ENCODE measurements at places on chromosomes 5 and 9.

- no peak for DNase-seq
Measured at GRCh38 chr5:16064135-16064893, 115.3 kb downstream of the MARCHF11 start.

- DNase-seq, result no peak
Measured at GRCh38 chr5:118486647-118487225, 501.6 kb downstream of the DTWD2 start.

- DNase-seq, result no peak
Measured at GRCh38 chr9:87834357-87834756, 48.3 kb upstream of the SPATA31E1 start.

DNA sequence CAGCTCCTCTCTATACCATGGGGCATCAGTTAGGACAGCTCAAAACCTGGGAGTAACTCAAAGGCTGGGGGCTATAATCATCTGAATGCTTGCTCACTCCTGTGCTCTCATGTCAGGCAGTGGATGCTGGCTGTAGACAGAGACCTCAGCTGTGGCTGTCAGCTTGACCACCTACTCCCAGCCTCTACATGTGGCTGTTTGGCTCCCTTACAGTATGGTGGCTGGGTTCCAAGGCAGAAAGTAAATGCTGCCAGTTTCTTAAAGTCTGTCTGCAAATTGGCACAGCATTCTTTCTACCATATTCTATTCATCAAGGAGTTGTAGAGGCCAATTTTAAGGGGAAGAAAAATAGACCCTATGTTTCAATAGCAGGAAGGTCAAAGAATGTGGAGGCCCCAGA, 66.9 kb downstream of the TMC1 start:
- DNase-seq, result peak; percentile 47

DNA sequence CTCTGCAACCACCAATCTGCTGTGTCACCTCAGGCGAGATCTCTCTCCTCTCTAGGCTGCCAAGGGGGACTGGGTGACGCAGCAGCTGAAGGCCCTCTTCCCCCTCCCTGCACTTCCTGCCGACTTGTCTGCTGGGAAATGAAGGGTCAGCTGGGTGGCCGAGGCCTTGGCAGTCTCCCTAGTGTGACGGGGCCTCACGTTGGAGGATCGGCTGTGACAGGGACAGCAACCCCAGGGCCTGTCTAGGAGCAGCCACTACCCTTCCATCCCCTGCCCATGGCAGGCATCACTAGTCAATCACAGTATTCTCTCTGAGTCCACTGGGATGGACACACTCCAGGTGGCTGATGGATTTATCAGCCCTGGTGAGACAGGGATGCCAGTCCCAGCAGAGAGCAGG, 107.3 kb upstream of the SARDH start:
- DNase-seq, result peak; percentile 40

- DNase-seq, result no peak
Measured at GRCh38 chr9:37454238-37454637, 11.0 kb downstream of the ZBTB5 start.

DNA sequence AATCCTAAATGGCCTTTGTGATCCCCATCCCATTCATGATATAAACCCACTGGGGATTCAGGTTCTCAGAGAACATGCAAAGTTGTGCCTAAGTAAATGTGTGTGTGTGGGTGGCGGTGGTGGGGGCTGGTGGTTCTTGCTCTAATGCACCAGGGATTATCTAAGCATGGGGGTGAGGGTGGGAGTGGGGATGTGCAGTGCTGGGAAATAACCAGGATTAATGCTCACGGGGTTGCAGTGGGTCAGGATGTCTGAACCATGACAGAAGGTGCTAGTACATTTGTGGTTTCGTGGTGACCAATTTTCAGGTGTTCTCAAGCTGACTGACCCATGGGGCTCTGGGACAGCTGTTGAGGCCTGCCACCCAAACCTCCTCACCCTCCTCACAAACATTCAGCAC, 101.0 kb downstream of the ZNF608 start:
- no peak for DNase-seq

DNA sequence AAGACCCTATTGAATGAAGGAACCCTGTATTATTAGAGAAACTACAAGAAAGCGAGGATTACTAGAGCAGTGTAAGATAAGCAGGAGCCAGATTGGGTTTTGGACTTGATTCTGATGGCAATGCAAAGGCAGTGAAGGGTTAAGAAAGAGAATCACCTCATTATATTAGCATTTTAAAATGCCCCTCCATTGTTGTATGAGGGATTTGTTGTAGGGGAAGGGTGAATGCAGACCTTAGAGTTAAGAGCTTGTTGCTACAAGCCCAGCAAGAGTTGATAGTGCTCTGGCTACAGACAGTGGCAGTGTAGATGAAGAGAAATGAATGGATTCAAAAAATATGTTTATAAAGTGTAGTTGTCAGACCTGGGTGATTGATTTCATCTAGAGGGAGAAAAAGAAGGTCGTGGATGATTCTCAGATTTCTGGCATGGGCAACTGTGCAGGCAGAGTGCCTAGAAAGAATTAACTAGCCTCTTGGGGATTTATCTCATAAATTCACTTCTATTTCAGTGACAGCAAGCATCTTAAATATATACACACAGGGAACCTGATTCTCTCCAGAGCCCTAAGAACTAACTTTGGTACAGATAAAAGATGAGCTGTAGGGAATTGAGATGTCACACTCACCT, 344.8 kb downstream of the ARRDC3 start:
- DNase-seq, result no peak
